NCI-H1105 treated with DMSO at 0.1 percent for 48 hours (cell line): ENCODE measurements at places on chromosomes 16 and 17.

- DNase-seq: no peak
Measured at GRCh38 chr16:72728516-72728915, 319.4 kb downstream of the ZFHX3 start.

- DNase-seq: peak; percentile 40
Measured at GRCh38 chr16:85652431-85653221, 36.1 kb downstream of the GINS2 start.

DNA sequence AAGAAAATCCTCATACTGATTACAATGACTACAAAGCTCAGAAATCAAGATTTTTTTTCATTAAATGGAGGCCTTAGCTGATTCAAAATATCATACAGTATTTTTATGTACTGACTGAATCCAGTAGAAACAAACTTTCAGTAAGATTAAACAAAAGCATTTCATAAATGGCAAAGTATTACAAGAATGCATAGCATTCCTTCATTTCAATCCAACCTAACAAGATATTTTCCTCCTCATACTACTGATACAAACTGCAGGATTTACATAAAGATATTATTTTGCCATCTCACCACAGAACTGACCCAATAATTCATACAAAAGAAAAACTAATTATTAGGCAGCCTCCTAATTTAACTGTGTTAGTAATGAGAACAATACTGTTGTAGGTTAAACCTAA lies 6.2 kb upstream of the KANSL1 start:
- no peak for DNase-seq

DNA sequence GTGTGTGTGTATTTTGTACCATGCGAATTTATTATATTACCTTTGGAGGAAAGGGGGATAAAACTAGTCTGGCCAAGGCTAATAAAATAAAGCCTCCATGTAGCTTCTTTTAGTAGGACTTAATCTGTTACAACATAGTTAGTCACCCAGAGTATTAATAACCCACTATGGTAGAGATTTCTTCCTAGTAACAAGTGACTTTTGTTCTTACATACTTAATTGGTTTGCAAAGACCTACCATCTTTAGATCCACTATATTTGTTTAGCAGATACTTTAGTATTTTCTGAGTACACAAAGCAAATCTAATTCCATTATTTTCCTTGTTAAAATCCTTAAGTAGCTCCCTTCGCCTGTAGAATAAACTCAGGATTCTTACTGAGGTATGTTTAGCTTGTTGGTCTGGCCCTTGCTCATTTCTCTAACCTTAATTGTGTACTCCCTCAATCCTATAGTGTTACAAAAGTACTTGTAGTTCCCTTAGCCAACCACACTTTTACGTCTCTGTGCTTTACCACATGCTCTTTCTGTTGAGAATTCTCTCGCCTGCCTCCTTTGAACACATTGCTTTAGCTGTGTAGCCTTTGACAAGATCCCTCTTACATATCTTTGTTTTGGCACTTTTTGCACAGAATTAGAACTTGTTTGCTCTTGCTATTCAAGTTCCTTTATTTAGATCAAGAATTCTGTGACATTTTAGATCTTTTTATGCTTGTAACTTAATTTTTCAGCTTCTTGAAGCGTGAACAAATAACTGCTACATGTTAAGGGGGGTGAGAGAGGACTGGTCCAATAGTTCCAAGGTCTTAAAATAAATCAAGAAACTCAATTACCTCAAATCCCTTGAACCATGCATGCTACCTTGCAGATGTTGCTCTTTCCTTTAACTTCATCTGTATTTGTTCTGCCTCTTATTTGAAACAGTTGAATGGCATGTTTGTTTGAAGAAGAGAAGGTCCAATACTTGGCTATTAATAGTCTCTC lies 23.8 kb downstream of the CLTC start:
- no peak for DNase-seq

GRCh38 chr17:75846692-75847613 lies 2.7 kb upstream of the UNC13D start:
- DNase-seq: no peak

- DNase-seq: no peak
Measured at GRCh38 chr17:81518785-81519283, 6.2 kb upstream of the ACTG1 start.
